NCI-H1105 treated with DMSO at 0.1 percent for 48 hours (cell line): ENCODE measurements at places on chromosomes 1 and 21.

DNA sequence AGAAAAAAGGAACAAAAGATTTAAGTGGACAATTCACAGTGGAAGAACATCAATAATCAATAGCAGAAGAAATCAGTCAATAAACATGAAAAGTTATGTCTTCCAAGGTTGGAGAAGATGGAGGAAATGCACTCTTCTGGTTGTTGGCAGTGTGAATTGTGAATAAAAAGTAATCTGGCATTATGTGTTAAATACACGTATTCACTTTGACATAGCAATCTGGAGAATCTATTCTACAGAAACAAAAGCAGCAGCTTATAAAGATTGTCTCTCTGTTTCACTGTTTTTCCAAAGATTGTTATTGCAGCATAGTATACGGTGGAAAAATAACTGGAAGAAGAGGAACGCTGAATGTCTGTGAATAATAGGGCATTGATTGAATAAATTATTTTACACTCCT is 169.4 kb downstream of the NEK7 start:
- DNase-seq: no peak

DNA sequence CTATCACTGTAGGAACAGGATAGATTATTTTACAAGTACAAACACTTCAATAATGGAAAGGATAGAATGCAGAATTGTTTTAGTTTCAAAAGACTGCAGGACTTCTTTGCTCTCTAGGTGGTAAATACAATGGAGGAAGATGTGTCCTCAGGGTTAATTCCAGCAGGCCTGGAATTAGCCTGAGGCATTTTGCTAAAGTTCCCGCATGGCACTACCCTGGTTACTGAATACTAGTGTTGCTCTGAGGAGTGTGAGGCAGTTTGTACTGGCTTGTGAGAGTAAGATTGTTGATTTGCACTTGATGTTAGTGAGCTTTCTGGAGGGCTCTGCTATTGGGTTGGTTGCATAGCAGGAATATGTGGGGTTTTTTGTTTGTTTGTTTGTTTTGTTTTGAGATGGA is 61.4 kb downstream of the FASLG start:
- no peak for DNase-seq

- DNase-seq: no peak
Observed at GRCh38 chr1:70140343-70140742, 65.0 kb downstream of the LRRC40 start.

DNA sequence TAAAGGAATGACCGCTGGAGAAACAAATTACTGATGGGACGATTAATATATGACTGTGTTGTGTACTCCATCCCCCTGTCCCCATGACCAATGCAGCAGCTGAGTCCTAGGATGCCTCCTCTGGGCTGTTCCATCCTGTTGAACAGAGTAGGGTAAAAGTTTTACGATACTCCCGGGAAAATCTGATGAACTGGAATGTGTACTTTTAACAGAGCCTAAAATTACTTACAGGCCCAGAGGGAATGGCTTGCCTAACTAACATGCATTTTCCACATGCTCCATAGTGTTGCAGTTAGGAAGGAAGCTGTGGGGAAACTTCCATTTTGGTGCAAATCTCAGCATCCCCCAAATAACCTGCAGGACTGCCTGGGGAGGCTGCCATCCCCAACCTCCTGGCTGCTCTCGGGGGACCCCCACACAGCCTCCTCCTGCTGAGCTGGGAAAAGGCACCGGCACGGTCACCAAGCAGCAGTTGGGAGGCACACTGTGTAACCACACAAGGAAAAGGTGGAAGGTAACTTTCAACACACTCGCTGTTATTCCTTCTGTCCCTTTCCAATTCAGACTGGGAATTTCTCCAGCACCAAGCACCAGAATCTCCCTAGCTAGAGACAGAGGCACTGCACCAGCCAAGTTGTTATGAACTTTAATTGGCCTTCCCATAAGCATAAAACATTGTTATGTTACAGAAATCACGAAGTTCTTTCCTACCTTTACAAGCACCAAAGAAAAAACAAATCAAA is 97.2 kb downstream of the BCAR3 start:
- no peak for DNase-seq

- DNase-seq: no peak
Observed at GRCh38 chr1:51488372-51489050, 30.6 kb downstream of the EPS15 start.
